ENCODE measurements at places on chromosomes 6 and 20.

GRCh38 chr6:43735642-43736199 is 34.3 kb upstream of the VEGFA start:
- no peak for DNase-seq

GRCh38 chr6:146990284-146990683 is 213.9 kb upstream of the STXBP5 start:
- no peak for DNase-seq

DNA sequence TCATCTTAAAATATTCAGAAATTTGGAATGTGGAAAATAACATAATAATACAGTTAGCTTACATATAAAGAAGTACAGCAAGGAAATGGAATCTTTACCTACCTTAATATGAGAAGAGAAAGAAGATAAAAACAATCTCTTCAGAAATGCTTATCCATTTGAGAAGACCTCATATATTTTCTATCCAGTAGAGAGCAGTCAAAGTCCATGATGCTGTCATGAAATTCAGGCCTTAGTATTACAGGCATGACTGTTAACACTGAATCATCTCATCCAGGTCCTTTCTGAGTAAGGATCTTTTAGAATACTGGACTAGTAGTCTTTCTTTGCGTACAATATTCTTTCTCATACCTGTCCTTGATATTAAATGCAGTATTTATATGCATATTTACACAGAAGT is 713.4 kb downstream of the CD109 start:
- DNase-seq = no peak

DNA sequence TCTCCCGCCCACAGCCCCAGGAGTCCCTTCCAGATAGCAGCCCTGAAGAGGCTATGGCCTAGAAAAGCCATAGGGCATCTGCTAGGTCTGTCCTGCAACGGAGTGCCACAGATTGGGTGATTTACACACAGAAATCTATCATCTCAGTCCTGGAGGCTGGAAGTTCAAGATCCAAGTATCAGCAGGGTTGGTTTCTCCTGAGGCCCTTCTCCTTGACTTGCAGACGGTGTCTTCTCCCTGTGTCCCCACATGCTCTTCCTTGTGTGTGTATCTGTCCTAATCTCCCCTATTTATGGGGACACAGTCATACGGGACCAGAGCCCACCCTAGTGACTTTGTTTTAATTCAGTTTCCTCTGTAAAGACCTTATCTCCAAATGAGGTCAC is 15.3 kb downstream of the FOXF2 start:
- DNase-seq = no peak

- no peak for DNase-seq
These were observed 2.7 kb downstream of the C20orf204 start for GRCh38 chr20:64038565-64039292.

GRCh38 chr6:112606656-112607435 is 259.7 kb downstream of the RFPL4B start:
- no peak for DNase-seq

GRCh38 chr6:79997728-79998127 is 6.7 kb upstream of the TTK start:
- no peak for DNase-seq

DNA sequence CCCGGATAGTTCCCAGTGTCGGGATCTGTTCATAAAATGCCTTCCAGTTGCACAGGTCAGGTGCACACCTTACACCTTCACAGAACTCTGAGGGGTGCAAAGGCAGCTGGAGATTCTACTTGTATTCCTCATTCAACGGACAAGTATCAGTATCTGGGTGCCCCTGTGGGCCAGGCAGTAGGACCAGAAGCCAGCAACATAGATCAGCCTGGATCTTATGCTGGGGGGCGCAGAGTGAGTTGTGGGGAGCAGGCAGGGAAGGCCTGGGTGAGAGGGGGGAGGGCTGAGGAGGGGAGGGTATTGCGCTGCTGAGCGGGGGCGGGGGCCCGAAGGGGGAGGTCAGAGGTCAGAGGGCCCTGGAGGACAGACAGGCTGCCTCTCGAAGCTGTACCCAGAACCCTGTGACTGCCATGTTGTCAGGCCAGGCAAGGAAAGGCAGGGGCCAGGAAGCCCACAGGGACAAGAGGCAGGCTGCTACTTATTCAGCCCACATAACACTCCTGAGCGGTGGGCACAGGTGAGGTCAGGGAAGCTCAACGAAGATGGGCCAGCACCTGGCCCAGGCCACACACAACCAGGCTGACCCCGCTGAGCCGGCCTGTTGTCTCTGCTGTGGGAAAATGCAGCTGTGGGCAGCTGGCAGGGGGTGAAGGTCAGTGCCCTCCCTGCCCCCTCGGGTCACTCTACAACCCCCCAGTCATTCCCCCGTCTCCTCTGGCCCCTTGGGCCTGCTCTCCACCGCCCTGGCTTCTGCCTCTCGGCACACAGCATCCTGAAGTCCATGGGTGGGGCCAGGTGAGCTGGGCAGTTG is 1.1 kb downstream of the OPRL1 start:
- no peak for DNase-seq

GRCh38 chr6:3620389-3620788 is 131.1 kb downstream of the PXDC1 start:
- no peak for DNase-seq

GRCh38 chr6:31689249-31690110 is 8.6 kb upstream of the LY6G5C start:
- DNase-seq = no peak

GRCh38 chr20:50304923-50305635 is 114.4 kb downstream of the CEBPB start:
- no peak for DNase-seq

DNA sequence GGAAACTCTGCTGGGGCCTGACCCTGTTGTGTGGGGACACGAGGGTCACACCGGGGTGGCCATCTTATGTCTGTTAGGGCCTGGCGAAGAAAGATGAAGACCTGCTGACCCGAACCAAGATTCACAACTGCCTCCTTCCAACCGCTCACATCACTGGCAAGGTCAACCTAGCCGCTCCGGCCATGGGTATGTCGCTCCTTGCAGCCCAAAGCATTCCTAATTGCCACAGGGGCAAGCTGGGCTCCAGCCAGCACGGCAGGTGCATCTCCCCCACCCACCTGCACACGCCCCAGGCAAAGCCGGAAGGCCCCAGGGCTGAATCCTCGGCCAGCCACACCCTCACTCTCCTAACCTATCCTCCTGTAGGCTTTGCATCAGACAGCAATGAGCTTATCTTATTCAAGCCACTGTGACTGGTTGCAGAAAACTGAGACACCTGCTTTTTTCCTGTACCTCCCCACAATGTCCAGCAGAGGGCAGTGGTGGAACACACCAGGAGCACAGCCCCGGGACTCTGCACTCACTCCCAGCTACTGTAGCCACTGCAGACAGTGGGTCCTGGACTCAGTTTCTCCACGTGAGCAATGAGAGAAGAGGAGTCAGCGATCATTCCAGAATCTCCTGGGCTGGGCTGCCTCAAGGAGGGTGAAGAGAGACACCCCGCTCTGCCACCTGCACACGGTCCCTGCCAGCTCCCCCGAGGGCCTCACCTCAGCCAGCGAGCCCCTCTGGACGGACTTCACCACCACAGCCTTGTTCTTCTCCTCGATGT is 170.2 kb downstream of the PREX1 start:
- DNase-seq = no peak

GRCh38 chr6:30781743-30782424 is 37.5 kb upstream of the IER3 start:
- peak; percentile 72 for DNase-seq

DNA sequence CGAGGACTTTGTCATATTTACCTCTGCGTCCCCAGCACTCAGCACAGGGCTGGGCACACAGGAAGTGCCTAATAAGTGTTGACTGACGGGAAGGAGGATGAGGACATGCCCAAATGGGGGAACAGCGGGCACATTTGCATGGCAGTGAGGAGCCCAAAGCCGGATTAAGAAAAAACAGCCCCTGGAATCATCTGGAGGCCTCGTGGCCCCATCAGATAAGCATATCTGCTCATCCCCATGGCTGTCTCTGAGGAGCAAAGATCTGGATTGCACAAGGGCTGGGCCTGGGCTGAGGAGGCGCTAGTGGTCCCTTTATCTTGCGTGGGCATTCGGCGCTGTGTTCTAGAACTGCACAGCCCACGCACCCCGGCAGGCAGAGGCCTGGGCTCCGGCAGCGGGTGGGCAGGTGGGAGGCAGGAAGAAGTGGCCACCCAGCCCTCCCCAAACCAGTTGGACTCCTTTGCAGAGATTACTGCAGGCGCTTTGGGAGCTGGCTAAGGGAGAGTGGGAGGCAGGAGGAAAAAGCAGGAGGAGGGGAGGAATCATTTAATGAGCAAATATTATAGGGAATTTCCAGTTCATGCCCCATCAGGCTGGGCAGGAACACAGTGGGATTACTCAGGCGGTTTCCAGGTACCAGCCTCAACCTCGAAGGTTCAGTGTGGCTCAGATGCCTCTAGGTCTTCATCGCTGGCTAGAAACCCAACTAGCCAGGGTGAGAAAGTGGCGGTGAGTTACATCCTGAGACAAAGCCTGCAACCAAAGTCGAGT is 108.1 kb downstream of the CEBPB start:
- no peak for DNase-seq

- DNase-seq = no peak
These were observed 403.7 kb upstream of the CITED2 start for GRCh38 chr6:139778106-139778505.

DNA sequence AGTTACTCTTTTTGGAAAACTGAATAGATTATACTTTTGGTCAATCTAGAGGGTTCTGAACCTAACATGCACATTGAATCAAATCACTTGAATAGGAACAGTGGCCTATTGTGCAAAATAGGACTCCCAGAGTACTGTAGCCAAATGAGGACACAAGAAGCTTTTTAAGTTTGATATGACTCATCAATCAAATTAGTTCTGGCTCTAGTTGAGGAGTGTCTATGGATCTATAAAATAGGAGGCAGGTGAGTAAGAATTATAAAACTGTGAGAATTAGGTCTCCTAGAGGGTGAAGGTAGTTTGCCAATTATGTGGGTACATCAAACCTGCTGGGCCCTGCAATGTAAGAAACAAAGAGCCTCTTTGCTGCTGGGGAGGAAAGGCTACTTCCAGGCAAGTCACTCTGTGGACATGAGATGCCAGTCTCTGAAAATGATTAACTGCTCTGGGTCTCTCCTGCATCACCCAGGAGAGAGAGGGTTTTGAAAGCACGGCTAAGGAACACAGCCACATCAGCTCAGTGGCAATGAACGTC is 112.3 kb downstream of the RCAN2 start:
- no peak for DNase-seq

DNA sequence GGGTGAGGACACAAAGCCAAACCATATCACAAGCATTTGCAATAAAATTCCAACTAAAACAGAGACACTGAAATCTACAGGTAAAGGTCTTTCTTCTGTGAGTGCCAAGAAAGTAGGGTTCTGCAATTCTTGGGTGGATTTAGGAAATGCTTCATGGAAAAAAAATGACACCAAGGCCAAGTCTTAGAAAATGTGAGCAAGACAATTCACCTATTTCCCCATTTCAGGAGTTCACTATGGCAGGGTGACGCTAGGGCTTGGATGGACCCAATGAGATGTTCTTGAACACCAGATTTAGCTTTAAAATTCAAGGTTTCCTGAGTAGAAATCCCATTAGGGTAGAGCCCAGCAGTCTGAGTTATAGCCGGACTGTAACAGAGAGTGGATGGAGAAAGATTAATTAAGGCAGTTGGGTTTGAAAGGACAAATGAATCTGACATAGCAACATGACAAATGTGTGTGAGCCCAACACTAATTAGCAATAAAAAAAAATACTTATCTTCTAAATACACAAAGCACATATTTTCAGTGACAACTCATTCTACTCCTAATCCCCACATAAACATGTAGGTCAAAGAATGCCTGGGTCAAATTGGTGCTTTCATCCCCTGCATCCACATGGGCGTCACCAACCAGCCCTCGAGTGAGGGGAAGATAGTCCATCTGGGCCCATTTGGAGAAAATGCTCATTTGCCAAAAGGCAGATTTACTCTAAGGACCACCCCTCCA is 180.4 kb upstream of the JARID2 start:
- no peak for DNase-seq

DNA sequence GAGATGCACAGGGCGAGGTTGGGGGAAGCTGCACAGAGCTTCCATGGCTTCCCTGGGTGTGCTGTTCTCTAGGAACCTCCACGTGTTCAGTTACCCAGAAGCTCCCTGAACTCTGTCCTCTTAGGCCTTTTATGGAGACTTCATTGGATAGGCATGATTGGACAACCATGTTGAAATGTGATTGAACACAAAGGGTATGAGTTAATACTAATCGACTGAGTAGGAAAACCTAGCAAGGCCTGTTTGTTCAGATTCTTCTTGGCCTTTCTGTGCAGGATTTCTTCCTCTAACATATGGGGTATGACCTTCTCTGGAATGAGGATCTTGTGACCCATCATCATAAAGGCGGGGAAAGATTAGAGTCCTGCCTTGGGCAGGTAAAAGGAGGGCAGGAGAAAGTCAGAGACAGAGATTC is 70.7 kb upstream of the SMIM29 start:
- no peak for DNase-seq

- no peak for DNase-seq
These were observed 36.5 kb upstream of the OVOL2 start for GRCh38 chr20:18094191-18094590.

Data from cerebellar nuclear complex (tissue), 1 donor.